Renal cortical epithelial cell (primary cell): ENCODE measurements at places on chromosomes 12 and 14. TPM values are rescaled to one million over a fixed set of nuclear protein-coding genes. Genes with fewer than 3 reads are reported as not detected.

OR6C6 gene
- not detected in 2 replicates for total RNA-seq

OS9 gene
- total RNA-seq, result 186 and 325 TPM in 2 replicates

ERBB3 gene
- total RNA-seq, result 5.1 and 19.4 TPM in 2 replicates

PLEKHD1 gene
- 0.10 TPM in 1 of 2 replicates, not detected in the other for total RNA-seq

ANO4 gene
- 2.1 and 4.0 TPM in 2 replicates for total RNA-seq

RASSF9 gene
- total RNA-seq, result 0.69 and 5.0 TPM in 2 replicates

- no peak for DNase-seq
Measured at GRCh38 chr14:75910048-75910447, 71.7 kb downstream of the TGFB3 start.

DNA sequence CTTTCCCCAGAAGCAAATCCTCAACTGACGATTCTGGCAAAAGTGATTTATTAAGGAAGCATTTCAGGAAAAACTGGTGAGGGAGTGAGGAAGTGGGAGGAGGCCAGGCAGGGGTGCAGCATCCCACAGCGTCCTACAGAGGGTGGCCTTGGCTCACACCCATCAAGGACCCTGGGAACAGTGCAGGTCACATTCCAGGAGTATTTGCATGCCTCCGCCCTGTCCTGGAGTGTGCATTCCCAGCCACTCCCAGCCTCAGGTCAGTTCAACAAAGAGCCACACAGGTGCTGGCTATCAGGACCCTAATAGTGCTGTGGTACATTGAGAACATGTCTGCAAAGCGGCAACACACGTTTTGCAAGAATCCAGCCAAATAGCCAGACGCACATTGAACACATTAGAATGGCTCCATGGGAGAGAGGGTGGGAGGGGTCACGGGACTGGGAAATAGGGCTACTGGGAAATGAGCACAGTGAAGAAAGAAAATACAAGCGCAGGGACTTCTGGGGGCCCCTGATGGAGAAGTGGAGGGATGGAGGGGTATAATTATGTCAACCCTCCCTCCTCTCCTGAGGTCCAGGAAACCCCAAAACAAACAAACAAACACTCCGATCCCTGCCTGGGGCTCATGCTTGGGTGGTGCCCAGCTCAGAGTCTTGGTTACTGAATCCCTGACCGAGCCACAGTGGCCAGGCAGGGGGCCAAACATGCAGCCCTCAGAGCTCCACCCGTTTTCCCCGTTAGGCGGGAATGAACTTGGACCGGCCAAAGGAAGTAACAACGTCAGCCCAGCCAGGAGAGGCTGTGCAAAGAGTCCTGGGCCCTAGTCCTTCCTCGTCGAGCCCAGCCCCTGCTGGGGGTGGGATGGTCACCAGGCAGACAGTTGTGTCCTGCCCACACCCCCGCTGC is 36.5 kb downstream of the CMKLR1 start:
- no peak for DNase-seq

GRCh38 chr12:3562484-3562883 is 71.5 kb downstream of the PRMT8 start:
- no peak for DNase-seq

DNA sequence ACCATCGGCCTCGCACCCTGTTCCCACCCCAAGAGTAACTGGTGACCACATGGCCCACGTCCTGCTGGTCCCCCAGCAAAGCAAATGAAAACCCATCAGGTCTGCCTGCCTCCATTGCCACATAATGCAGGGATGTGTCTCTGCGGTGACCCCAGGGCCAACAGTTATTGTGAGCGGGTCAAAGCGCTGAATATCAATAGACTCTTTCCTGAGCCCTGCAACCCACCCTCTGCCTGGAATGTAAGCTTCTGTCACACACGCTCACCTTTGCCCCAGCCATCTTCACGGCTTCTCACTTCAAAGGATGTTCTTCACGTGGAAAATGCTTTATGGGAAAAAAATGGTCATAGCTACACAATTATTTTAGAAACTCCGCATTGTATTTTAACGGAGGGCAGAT is 63.9 kb downstream of the FZD10 start:
- DNase-seq, result no peak

GRCh38 chr14:75631453-75631831 is 29.2 kb downstream of the ERG28 start:
- DNase-seq, result peak; percentile 49

- no peak for DNase-seq
Measured at GRCh38 chr12:77308056-77308455, 242.7 kb upstream of the E2F7 start.

DNA sequence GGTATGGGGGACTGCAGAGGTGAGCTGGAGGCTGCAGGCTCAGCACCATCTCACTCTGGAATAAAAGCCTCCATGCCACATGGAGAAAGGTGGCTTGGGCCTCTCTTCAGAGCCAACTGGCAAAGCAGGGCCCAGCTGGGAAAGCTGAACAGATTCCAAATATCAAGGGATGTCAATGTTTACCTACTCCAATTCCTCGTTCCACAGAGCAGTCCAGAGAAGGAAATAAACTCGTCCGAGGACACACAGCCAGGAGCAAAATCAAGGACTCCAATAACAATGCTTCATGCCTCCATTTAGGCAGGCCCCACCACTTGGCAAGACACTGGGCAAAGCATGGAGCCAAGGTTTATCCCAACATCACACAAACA is 36.3 kb upstream of the PNMA1 start:
- no peak for DNase-seq

- no peak for DNase-seq
Measured at GRCh38 chr12:103318566-103318965, 177.2 kb downstream of the C12orf42 start.

GRCh38 chr12:22014783-22015144 is 31.3 kb upstream of the CMAS start:
- DNase-seq, result no peak

DNA sequence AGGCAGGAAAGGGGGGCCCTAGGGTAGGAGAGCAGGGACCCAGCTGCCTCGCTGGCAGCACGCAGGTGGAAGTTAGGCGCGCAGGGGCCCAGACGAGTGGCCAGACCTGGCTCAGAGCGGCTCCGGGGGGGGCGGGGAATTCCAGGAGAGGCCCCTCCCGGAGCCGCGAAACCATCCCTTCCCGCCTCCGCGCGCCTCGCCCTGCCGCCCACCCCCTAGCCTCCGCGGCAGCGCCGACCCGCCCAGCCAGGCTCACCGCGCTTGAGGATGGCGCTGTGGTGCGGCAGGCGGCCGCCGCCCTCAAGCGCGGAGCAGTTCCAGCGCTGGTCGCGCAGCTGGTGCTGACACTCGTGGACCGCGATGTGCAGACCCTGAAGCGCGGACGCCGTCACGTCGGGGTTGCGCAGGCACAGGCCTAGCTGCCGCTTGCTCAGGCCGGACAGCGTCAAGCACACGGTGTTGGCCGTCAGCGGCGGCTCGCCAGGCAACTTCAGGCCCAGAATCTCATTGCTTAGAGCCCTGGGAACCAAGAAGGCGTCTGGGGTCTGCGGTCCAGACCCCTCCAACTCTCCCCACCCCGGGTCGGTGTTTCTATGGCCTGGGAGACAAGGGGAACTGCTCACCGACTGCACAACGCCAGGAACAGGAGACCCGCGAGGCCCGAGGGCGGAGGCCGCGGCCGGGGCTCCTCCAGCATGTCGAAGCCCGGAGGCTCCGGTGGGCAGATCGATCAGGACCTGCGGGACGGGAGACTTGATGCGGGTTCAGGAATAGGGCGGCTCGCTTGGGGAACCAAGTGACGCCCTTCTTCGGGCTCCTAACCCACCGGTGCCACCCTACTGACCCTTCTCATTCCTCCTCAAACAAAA is 1.5 kb downstream of the WNT10B start:
- DNase-seq, result no peak
